ENCODE measurements at places on chromosomes 5 and 9.

DNA sequence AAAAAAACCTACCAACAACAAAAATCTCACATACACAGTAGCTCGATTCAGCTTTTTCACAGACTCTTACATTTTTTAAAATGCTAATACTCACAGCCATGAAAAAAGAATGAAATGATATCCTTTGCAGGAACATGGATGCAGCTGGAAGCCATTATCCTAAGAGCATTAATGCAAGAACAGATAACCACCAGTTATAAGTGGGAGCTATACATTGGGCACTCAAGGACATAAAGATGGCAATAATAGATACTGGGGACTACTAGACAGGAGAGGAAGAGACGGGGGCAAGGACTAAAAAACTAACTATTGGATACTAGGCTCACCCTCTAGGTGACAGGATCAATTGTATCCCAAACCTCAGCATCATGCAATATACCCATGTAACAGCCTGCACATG, 90.3 kb upstream of the CCNH start:
- no peaks in the 10 kb centered on the region for H3K36me3 ChIP-seq
- no peaks in the 10 kb centered on the region for H3K4me1 ChIP-seq
- no peak overlapping the region for H3K4me3 ChIP-seq
- H3K27ac ChIP-seq = no peak overlapping the region

- no peak overlapping the region for H3K4me3 ChIP-seq
- DNase-seq = no peak
- no peak overlapping the region for H3K27ac ChIP-seq
- H3K27me3 ChIP-seq = no peaks in the 10 kb centered on the region
- H3K36me3 ChIP-seq = no peaks in the 10 kb centered on the region
Observed at GRCh38 chr9:103700195-103700962, 393.7 kb upstream of the SMC2 start.

- no peak for DNase-seq
- H3K4me1 ChIP-seq = no peaks in the 10 kb centered on the region
- H3K36me3 ChIP-seq = no peaks in the 10 kb centered on the region
- peaks cover 2% of the 10 kb centered on the region for H3K27me3 ChIP-seq
Observed at GRCh38 chr5:89083791-89084190, 200.8 kb upstream of the MEF2C start.

- H3K4me3 ChIP-seq = no peak overlapping the region
- H3K4me1 ChIP-seq = no peaks in the 10 kb centered on the region
- H3K36me3 ChIP-seq = no peaks in the 10 kb centered on the region
Observed at GRCh38 chr5:156505101-156505500, 178.1 kb downstream of the SGCD start.

DNA sequence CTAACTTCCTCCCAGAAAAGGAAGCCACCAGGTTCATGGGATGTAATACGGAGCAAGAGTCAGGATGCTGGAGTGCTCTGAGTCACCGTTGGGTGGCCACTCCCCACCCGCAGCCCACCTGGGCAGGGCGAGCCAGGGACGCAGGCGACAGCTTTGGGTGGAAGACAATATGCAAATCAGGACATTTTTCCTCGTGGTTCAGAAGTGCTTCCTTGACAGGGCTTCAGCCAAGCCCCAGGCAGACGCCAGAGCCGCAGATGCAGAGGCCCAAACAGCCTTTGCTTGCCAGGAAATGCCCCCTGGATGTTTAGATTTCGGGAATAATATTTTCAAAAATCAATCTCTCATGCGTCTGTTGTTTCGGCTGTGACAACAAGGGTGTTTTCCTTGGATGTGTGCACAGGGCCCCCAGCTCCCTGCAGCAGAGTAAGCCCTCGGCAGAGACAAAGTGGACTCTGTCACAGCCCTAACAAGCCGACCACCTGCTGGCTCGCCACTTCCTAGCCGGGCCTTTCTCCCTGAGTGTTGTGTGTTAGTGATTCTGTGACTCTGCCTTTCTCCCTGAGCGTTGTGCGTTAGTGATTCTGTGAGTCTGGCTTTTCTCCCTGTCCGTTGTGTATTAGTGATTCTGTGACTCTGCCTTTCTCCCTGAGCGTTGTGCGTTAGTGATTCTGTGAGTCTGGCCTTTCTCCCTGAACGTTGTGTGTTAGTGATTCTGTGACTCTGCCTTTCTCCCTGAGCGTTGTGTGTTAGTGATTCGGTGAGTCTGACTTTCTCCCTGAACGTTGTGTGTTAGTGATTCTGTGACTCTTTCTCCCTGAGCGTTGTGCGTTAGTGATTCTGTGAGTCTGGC, 11.8 kb upstream of the SLC9A3 start:
- no peaks in the 10 kb centered on the region for H3K4me1 ChIP-seq
- no peak overlapping the region for H3K4me3 ChIP-seq
- peak; percentile 40 for DNase-seq
- no peak overlapping the region for H3K27ac ChIP-seq

GRCh38 chr9:35564658-35565061, 40.4 kb upstream of the TESK1 start:
- DNase-seq = no peak
- no peaks in the 10 kb centered on the region for H3K4me1 ChIP-seq
- no peaks in the 10 kb centered on the region for H3K36me3 ChIP-seq
- no peak overlapping the region for H3K27ac ChIP-seq

GRCh38 chr5:109645707-109646192, 44.0 kb upstream of the MAN2A1 start:
- H3K4me1 ChIP-seq = no peaks in the 10 kb centered on the region
- no peak overlapping the region for H3K4me3 ChIP-seq
- no peaks in the 10 kb centered on the region for H3K36me3 ChIP-seq
- no peaks in the 10 kb centered on the region for H3K27me3 ChIP-seq
- DNase-seq = no peak

Measured in small intestine (tissue), 16 donors.